ENCODE measurements at places on chromosomes 13 and 19.

- DNase-seq: no peak
Measured at GRCh38 chr13:63546524-63546923, 2130.9 kb upstream of the PCDH20 start.

GRCh38 chr13:95570016-95570415, 17.5 kb downstream of the CLDN10 start:
- DNase-seq: no peak

GRCh38 chr19:55451965-55452748, 9.1 kb upstream of the SHISA7 start:
- no peak for DNase-seq

DNA sequence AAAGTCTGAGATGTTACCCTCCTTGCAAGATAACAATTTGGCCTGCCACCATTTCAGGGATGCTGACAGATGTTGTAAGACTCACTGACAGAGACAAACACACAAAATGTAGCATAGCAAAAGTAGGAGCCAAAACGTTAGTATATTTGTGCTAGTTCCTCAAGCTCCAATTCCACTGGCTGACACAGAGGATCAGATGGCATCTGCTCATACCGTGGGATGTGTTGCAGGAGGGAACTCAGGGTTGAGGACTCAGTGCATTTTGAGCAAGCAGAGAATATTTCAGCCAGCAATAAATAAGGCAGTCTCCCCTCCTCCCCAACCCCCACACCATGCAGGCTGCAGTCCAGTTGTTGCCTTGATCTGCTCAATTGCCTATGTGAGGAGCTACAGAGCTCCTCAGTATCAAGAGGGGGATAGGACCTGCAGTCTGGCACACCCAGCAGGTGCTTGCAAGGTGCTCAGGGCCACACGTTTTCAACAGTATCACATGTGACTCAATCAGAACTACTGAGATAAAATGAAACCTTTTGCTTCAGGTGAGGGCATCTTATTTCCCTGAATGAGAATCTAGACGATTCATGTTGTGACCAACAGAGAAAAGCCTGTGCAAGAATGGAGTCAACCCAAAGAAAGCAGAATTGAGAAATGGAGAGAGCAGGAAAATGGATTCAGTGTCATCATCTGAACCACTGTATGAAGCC, 23.6 kb upstream of the LRCH1 start:
- no peak for DNase-seq

- peak; percentile 13 for DNase-seq
Measured at GRCh38 chr19:18322318-18322758, 538 bp downstream of the LSM4 start.

DNA sequence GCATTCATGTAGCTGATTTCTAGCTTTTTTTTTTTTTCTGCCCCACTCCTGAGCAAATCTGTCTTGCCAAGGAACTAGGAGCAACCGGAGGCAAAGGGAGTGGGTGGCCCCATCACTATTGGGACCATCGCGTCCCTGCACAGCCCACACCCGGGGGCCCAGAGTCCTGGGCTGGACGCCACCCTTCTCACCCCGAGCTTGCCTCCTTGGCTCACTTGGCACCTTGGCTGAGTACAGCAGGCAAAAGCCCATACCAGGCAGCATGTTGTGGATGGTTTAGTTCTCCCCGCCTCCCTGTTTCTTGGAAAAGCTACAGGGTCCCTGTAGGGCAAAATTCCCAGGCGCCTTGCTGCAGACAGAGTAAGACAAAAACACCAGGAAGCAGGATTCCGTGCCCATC, 13.7 kb downstream of the SMIM24 start:
- no peak for DNase-seq

DNA sequence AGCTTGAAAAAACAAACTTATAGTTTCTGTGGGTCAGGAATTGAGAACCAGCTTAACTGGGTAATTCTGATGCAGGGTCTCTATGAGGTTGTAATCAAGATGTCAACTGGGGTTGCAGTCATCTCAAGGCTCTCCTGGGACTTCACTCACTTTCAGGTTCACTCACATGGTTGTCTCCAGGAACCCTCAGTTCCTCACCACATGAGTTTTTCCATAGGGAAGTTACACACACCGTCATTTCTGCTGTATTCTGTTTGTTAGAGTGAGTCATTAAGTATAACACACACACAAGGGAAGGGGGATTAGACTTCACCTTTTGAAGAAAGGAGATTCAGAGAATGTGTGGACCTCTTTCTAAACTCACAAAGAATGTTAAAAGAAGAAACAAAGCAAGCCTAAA, 34.9 kb upstream of the MLNR start:
- no peak for DNase-seq

- no peak for DNase-seq
Measured at GRCh38 chr13:33642374-33643065, 175.4 kb upstream of the RFC3 start.

DNA sequence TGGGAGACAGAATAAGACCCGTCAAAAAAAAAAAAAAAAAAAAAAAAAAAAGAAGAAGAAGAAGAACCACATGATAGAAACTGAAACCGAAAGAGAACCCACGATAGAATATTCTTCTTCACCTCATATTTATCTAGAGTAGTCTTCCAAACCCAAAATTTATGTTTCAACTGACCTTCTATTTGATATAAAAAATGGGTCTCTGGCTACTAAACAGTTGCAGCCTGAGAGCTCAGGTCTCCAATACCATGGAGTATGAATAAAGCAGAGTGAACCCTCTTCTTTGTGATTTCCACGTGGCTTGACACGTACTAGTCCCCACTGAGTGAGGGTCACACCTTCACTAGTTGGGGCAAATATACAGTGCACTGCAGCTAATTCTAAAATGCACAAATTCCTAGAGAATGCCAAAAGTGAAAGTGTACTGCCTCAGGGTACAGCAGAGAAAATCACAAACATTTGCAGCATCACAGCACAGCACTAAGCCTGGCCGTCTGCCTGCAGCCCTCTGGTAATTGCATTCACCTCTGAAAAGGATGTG, 30.8 kb upstream of the RFC3 start:
- no peak for DNase-seq

DNA sequence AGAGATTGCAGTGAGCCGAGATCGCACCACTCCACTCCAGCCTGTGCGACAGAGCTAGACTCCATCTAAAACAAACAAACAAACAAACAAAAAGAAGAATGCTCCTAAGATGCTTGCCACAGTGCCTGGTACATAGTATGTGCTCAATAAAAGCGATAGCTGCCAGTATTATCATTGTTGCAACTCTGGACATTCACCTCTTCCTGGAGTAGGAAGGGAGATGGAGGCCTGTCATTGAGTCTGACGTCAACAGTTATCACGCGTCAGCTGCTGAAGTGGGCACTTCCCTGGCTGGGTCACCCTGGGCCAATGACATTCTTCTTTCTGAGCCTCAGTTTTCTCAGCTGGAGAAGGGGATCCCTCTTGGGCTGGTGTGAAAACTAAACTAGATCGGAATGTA, 4.2 kb upstream of the PLAUR start:
- DNase-seq: no peak

DNA sequence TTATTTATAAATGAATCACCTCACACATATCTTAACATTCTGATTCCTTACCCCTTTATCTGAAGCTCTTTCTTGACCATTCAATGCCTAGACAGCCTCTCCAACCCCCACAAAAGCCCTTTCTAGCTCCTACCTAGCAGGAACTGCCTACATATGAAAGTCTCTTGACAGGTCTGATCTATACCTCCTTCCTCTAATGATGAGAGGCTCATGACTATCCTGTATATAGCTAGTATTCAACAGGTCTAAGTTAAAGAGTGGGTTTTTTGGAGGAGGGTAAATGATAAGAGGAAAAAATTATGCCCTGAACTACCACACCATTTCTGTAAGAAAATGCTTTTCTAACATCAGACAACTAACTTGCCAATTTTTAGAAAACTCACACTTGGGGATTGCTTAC, 47.0 kb downstream of the RBM26 start:
- no peak for DNase-seq

DNA sequence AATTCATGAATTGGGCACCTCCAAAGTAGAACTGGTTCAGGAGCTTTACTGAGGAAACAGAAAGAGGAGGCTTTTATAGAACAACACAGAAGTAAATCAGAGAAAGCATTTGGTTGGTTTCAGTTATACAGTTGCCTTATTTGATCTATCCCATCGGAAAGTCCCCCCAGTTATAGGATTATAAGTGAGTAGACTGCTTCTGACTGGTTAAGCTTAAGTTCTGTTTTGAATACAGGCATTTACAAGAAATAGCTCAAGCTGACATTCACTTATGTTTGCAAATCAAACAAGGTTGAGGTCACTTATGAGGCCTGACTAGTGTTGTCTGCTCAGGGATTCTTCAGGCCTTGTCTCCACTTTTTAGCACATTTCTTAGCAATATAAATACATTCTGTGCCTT, 857.4 kb downstream of the EFNB2 start:
- DNase-seq: no peak

GRCh38 chr13:93039131-93039530, 187.5 kb upstream of the GPC6 start:
- no peak for DNase-seq

DNA sequence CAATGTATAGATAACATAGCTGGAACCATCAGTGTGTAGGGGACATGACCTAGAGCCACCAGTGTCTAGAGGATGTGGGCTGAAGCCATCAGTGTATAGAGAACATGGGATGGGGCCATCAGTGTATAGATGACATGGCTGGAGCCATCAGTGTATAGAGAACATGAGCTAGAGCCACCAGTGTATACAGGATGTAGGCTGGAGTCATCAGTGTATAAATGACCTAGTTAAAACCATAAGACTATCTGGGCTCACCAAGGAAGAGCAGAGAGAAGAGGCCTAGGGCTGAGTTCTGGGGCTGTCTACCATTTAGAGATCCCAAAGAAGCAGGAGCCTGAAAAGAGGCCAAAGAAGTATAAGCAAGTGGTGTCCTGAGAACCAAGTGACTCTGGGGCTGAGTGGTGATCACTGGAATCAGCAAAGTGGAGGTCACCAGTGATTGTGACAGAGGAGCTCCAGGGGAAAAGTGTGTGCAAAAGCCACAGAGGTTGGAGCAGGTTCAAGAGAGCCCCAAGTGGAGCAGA, 41.0 kb downstream of the RFX2 start:
- no peak for DNase-seq

DNA sequence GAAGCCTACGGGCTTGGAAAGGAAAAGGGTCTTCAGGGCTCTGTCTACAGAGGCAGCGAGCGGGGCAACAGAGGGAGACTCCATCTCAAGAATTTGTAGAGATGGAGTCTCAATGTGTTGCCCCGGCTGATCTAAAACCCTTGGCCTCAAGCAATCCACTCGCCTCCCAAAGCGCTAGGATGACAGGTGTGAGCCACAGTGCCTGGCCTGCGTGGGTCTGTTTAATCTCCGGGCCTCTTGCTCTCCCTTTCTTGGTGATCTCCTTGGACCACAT, 8.1 kb downstream of the RPS9 start:
- DNase-seq: peak; percentile 28

DNA sequence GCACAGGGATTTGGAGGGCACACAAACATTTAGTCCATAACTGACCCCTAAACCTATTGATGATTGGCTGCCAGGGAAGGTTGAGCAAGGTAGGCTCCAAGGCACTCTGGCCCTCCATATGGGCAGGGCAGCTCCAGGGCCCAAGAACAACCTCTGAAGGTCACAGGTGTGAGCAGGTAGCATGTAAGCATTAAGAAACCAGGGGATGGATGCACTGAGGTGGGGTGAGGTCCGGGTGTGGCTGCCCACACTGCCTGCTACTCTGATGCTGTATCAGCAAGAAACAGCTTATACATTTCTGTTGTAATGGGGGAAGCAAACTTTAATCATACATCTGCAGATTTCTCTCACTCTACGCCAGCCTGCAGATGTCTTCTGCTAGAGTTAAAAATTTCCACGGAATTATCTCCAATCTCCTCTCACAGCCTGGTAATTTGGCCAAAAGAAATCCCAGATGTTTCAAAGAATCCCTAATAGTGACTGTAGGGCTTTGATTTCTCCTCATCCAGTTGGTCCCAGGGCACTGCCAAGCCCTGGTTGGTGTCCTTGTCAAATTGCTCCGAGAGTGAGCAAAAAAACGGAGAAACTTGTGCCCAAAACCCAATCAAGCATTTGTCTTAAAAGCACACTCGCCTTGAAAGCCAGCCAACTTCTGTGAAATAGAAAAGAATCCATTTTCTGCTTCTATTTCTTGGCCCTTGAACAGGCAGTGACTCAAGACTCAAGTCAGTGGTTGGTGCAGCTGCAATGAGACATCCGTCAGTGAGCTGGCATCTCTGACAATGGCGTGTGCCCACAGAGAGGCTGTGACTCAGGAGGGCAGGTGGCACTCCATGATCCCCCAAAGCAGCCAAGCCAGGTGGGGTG, 72.5 kb upstream of the MRI1 start:
- DNase-seq: no peak

DNA sequence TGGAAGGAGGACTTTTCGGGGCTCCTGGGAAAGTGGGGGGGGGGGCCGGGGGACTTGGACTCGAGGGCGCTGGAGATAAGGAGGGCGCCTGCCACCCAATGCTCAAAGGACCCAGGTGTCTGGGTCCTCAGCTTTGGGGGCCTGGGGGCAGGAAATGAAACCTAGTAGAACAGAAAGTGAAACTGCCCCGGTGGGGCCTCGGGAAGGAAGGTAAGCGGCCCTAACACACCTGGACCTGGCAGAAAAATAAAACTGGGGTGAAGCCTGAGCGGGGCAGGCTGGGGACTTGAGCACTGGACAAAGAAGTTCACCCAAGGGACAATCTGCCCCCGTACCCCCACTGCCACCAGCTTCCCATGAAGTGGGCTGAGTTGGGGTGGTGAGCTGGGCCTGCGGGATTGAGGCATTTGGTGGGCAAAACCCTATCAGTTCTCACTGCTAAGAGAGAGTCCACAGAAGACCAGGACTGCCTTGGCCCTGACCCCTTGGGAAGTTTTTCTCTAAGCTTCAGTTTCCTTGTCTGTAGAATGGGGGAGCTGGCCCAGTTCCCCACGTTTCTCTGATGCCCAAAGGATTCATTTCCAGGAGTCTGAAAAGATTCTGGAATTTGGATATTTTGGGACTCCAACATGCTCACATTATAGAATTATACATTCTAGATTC, 2.3 kb downstream of the PRKD2 start:
- DNase-seq: no peak

DNA sequence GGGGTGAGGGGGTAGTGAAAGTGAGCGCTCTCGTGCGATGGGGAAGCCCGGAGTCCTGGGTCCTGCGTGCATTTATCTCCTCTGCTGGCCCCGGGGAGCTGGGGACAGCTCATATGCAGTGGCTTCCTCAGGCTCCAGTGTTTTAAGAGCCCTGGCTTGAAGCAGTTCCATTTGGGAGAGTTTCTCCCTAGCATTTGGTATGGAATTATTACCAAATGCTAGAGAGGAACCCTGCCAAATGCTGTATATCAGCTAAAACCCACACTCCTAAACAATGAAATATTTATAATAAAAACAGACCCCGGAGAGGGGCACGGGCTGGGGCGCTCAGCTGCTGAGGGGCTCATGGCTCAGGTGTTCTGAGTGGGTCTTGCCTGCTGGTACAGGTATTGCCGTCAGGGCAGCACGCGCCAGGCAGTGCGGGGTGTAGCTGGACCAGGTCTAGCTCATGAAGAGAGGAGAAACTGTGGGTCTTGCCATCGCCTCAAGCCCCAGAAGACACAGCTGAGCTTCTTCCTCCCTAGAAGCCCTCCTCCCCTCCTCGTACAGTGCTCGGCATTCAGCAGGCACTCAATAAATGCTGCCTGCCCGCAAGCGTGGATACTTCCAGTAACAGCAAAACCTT, 163.6 kb upstream of the ZNF536 start:
- no peak for DNase-seq

GRCh38 chr19:41371541-41371940, 4.8 kb upstream of the TMEM91 start:
- no peak for DNase-seq

- no peak for DNase-seq
Measured at GRCh38 chr13:47858042-47859025, 142.7 kb downstream of the SUCLA2 start.
